Stimulated activated CD4-positive, alpha-beta T cell treated with anti-CD3 and anti-CD28 coated beads, Interleukin-12 subunit alpha, Interleukin-12 subunit beta, amount 100 ng/mL, for 24 hours (primary cell): ENCODE measurements at places on chromosomes 11 and 22.

DNA sequence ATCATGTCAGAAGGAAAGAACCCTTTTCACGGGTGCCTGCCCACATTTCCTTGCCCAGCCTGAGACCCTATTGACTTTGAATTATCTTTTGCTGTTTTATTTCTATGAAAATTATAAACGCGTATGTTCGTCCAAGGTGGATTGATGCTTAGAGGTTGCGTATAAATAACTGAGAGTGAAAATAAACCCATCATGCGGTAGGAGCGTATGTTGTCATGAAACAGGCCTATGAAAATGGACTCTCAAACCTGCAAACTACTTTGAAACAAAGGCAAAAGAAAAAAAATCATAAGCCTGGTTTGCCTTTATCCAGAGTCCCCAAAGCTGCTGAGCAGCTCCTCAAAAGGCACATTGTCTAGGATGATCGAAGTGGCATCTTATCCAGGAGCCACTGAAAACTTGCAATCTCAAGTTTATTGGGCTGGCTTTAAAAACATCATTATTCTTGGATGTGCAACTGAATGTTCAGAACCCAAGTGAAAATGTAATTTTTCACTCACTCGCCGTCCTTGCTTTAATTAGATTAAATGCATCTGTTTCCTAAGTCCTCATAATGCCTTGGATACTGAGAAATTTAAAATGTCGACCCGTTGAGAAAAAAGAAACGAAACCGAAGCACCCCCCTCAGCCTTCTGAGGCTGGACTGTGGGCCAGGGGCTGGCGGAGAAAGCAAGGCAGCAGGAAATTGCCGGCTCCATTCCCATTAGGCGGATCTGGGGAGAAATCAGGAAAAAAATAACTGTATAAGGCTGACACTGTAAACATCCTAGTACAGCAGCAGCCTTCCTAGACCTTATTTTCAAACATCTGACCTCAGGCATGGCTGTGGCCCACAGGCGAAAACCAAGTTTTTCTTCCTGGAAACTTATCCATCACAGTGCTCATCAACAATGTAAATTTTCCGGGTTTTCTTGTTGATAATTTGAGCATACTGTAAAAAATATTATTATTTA lies 82.9 kb upstream of the PPARA start:
- no peak for DNase-seq

- DNase-seq, result no peak
Observed at GRCh38 chr11:115042002-115042401, 363.7 kb downstream of the NXPE2 start.

GRCh38 chr11:83933008-83933407 lies 646.8 kb upstream of the CCDC90B start:
- DNase-seq, result no peak

GRCh38 chr11:31817054-31817620 lies 6.0 kb upstream of the PAX6 start:
- DNase-seq, result no peak

- DNase-seq, result no peak
Observed at GRCh38 chr11:132792341-132793140, 739.8 kb downstream of the OPCML start.

DNA sequence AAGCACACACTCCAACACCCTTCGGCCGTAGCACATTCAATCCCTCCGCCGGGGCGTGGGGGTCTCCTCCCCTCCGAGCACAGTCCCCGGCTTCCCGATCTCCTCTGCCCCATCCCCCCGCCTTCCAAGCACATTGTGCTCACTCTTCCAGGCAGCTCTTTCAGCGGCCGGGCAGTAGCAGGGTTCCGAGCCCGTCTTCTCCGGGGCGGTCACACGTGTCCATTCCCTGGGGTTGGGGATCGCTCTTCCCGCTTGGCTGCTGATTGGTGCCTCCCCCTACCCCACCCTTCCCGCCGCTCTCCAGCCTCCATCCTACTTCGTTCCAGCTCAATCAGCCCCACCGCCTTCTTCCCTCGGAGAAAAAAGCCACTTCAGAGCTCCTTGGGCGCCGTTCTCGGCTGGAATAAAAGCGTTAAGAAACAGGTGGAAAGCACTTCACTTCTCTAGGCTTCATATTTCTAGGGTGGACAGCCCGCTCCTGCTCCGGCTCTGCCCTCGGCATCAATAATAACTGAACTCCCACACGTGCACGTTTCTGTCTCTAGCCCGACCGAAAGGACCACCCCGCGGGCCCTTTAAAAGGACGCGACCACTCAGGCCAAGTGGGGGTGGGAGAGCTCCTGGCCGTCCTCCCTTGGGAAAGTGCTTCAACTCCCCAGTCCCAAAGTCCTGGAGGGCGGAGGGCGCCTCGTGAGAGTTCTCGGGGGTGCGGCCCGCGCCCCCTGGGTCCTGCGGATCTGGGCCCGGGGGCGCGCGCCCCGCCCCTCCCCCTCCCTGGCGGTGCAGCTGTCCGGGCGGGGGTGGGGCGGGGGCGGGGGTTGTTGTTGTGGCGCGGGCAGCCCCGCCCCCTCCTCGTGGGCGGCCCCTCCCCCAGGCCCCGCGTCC lies 464 bp upstream of the CECR2 start:
- no peak for DNase-seq

- peak; percentile 63 for DNase-seq
Observed at GRCh38 chr11:111531687-111532364, 8.7 kb upstream of the LAYN start.

GRCh38 chr11:69120096-69120875 lies 35.4 kb upstream of the SMIM38 start:
- DNase-seq, result no peak

DNA sequence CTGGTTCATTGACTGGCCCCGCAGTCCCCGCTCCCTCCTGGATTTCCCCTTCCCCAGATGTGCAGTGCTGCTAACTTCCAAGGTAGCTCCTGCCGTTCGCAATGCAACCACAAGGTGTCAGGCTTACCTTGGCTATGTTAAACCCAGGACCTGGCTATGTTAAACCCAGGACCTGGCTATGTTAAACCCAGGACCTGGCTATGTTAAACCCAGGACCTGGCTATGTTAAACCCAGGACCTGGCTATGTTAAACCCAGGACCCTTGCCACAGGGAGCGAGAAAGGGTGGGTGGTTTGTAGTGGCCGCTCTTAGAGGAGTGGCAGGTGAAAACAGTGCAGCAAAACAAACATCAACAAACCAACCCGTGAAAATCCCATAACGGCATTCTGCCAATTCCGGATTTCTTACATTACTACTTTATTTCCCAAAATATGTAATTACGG lies 2.9 kb upstream of the ADAMTS8 start:
- peak; percentile 44 for DNase-seq

DNA sequence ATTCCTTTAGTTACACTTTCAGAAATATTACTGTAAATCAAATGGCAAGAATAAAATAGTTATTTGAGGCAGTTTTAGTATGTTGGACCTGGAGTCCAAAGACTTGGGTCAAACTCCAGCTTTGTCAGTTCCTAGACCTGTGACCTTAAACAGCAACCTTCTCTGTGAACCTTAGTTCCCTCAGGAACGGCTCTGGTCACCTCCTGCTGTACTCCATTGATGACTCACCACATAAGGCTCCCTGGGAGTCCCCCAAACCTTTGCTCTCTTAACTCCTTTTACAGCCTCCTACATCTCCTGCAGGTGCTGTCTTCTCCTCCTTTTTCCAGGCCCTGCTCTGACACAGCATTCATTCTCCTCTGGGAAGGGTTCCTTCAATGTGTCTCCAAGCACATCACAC lies 29.1 kb downstream of the LIMK2 start:
- DNase-seq, result no peak

GRCh38 chr11:9783986-9784385 lies 120.1 kb downstream of the SWAP70 start:
- no peak for DNase-seq

- DNase-seq, result no peak
Observed at GRCh38 chr11:15692739-15693138, 578.0 kb downstream of the INSC start.

DNA sequence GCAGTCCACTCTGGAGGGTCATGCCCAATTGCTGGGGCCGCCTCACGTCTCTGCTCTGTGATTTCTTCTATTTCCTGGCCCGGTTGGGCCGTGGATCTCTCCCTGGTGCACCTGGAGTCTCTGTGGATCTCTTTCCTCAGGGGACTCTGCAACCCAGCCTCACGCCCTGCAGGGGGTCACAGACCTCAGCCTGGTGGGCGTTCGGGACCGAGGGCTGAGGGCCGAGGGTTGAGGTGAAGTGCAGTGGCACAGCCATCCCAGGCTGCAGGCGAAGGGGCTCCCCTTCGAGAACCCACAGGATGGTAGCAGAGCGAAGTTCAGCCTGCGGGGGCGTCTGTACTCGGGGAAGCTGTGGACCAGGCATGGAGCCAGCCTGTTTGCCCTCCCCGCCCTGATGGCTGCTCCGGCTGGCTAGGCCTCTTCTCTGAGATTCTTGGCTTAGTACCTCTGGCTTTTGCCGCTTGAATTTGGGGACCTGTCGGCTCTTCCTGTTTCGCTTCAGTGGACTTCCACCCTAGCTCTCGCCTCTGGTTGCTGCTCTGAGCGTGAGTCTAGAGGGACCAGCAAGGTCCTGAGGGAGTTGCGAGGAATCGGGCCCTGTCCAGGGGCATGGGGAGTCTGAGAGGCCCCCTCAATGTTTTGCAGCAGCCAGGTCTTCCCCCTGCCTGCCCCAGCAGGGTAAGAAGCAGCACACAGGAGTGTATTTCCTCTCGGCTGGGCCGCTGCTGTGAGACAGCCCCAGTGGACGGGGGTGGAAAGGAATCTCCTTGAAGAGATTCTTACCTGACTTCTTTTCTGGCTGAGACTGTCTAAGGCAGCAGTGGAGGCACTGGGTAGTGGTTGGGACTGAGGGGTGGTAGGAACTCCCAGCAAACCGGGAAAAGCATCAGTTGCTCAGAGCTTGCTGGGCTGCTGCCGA lies 140.8 kb downstream of the TBC1D22A start:
- no peak for DNase-seq

GRCh38 chr11:102794382-102794781 lies 3.6 kb downstream of the MMP1 start:
- DNase-seq, result no peak

- no peak for DNase-seq
Observed at GRCh38 chr11:79026803-79027445, 413.9 kb downstream of the TENM4 start.

GRCh38 chr11:92707173-92707619 lies 262.3 kb upstream of the MTNR1B start:
- no peak for DNase-seq

DNA sequence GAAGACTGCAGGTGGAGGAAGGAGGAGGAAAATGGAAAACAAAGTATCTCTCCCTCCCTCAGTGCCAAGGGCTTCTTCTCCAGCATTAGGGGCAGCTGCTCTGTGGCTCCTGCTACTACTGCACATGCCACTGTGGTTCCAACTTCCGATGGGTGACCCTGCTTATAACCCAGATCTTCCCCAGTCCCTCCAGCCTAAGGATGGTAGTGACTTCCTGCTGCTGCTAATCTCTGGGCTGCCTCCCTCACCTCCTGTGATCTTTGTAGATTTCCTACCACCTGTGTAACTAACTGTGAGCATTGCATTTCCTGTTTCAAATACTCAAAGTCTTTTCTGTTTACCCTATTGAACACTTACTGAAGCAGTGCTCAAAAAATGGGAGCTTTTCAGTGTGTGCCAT lies 28.7 kb upstream of the TRPC6 start:
- DNase-seq, result no peak

- no peak for DNase-seq
Observed at GRCh38 chr22:38966380-38966702, 8.9 kb downstream of the APOBEC3A start.

DNA sequence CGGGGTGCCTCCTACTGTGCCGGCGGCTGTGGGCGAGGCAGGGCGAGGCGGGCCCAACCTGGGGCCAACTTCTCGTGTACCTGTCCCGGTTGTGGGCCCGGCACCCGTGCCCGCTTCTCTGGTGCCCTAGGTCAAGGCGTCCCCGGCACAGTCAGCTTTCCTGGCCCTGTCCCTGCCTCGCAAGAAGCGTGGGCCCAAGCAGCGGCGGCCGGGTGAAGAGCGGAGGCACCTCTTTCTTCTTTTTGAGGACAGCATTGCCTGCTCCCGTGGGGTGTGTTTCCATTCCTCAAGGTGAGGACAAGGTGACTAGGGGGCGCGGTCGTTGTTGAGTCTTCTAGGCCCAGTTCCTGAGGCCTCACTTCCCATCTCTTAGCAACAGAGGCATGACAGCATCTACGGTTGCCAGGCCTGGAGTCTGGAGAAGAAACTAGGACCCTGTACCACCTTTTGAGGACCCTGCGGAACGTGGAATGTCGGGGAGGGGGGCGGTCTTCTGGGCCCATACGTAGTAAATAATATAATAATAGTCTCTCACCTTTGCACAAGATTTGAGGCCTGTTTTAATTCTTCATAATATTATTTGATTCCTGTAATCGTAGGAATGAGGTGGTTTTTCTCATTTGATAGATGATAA lies 418 bp downstream of the ACO2 start:
- DNase-seq, result no peak

GRCh38 chr22:26570115-26570514 lies 19.8 kb downstream of the TPST2 start:
- DNase-seq, result no peak

GRCh38 chr11:117595440-117595839 lies 201.6 kb downstream of the DSCAML1 start:
- no peak for DNase-seq

DNA sequence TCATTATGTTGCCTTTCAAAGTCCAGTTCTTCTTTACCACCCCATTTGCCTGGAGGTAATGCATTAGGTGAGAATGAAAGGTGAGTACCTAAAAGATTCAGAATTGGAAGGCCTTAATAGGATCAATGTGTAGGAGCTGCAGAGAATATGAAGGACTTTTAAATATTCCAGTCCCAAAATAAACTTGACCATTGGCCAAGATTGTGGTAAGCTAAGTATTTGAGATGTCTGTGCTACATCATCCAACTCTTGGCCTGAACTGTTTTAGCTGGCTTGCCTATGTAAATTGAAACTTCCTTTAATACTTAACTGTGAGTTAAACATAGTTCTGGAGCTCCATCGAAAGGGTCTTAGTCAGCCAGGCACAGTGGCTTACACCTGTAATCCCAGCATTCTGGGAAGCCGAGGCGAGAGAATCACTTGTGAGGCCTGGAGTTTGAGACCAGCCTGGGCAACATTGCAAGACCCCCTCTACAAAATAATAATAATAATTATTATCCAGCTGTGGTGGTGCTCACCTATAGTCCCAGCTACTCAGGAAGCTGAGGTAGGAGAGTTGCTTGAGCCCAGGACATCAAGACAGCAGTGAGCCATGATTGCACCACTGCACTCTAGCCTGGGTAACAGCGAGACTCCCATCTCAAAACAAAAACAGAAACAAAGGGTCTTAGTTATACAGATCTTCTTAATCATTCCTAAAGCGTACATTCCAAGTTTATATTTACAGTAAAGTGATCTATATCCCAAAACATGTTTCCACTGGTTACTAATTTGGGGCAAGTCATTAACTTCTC lies 29.8 kb downstream of the MTMR3 start:
- no peak for DNase-seq

DNA sequence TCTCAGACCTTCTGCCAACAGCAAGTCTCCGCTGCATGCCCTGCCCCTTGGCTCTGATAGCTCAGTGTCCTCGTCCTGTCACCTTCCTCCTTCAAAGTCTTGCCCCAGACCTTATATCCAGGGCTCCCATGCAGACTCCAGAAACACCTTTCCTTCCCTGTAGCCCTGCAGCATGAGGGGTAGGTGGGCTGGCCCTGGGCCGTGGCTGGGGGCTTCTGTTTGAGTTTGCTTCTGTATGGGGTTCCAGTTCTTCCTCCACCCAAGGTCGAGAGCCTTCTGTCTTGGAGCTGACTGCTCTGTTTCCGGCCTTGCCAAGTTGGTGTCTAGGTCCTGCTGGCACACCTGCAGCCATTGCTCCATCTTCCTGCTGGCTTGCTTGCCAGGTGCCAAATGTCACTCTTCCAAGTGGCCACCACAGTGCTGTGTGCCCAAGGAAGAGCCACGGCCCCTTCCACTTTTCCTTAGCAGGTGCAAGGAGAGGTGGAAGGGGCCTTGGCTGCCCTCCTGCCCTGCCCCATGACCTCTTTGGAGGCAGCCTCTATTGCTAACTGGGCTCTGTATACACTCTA lies 74.8 kb upstream of the NECTIN1 start:
- no peak for DNase-seq
